ENCODE measurements at places on chromosomes 7 and 10.
A peak's percentile ranks its signal among the peaks of the same experiment; 100 is the strongest.

- no peak for DNase-seq
Measured at GRCh38 chr7:79934727-79935126, 199.9 kb upstream of the GNAI1 start.

DNA sequence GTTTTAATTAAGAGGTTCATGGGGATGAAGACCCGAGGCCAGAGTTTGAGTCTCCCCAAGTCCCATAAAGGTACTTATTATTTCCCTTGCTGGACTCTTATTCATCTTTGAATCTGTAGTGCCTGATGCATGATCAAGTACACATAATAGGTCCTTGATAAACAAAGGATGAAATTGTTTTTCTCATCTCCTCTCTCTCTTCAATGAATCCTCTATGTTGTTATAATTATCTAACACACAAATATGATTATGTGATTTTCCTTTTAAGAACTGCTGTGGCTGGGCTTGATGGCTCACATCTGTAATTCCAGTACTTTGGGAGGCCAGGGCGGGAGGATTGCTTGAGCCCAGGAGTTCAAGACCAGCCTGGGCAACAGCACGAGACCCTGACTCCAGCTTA is 117.7 kb downstream of the BAMBI start:
- no peak for DNase-seq

DNA sequence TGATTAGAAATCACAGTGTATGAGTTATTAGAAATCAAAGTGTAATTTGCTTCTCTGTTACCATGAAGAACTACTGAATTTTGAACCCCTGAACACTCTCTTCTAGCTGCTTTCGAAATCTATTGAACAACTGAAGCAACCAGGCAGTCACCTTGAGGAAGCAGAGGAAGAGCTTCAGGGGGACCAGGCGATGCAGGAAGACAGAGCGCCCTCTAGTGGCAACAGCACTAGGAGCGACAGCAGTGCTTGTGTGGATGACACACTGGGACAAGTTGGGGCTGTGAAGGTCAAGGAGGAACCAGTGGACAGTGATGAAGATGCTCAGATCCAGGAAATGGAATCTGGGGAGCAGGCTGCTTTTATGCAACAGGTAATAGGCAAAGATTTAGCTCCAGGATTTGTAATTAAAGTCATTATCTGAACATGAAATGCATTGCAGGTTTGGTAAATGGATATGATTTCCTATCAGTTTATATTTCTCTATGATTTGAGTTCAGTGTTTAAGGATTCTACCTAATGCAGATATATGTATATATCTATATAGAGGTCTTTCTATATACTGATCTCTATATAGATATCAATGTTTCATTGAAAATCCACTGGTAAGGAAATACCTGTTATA is 170.7 kb downstream of the HDAC9 start:
- DNase-seq, result peak; percentile 43

GRCh38 chr7:90698616-90699015 is 102.5 kb downstream of the CDK14 start:
- no peak for DNase-seq

DNA sequence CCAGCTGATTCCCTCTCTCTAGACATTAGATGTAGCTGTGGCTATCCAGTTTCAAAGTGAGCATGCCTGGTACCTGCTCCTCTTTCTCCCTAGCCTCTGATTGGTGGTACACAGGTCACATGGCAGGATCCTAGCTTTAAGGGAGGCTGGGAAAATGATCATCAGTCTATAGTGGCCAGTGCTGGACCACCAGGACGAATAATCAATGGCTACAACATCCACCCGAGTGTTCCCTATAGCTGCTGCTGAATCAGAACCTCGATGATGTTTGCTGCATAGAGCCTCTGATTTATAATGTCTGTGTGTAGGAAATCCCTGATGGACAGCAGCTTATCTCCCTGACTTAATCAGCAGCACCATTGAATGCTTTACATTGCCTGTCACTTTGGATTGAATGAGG is 28.9 kb upstream of the LMTK2 start:
- no peak for DNase-seq

DNA sequence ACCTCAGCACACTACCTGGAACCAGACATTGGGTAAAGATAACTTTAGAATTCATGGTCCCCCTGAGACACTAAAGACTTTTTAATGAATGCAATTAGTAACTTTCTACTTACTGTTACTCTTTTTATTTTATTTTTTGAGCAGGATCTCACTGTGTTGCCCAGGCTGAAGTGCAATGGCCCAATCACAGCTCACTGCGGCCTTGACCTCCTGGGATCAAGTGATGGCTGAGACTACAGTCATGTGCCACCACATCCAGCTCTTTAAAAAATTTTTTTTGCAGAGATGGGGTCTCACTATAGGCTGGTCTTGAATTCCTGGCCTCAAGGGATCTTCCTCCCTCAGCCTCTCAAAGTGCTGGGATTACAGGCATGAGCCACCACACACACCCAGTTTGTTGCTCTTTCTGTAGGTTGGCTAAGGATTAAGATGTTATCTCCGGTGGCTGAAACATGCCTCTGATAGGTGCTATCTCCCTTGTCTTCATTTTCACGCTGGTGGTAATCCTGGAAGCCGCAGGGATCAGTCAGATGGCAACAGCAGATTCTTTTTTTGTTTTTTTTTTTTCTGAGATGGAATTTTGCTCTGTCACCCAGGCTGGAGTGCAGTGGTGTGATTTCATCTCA is 128.3 kb downstream of the TCF7L2 start:
- DNase-seq, result no peak

DNA sequence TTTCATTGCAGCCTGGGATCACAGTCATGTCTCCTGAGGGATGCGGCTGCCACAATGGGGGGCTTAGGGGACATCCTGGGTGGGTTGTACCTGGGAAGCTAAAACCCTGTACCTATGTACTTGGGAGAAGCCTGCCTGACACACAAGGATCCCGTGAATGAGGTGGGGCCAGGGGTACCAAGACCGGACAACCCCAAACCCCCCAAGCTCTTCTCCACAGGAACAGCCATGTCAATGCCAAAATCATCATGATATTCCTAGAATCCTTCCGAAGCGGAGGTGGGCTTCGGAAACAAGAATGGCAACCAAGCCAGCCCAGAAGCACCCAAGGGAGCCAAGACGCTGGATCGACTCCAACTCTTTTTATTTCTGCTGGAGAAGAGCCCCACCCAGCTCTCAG is 260.3 kb upstream of the TCERG1L start:
- no peak for DNase-seq

GRCh38 chr10:35058134-35058533 is 32.0 kb downstream of the CUL2 start:
- DNase-seq, result no peak

- DNase-seq, result no peak
Measured at GRCh38 chr7:153061910-153062528, 302.5 kb downstream of the ACTR3B start.

DNA sequence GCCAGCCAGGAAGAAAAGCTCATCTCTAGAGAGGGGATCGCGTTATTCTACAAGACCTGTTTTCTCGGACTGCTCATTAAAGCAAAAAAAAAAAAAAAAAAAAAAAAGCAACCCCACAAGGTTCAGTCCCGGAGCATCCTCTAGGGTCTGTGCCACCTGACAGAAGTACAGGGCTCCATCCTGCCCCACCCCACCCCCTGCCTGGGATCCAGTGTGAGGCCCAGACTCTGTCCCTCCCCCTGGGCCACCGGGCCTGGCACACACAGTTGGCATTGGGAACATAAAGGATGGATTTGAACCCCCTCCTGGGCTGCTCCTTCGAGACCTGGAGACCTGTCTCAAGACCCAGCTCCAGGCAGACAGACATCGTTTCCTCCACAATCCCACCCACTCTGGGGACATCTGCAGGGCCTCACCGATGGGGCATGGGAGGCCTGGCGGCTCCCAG is 688 bp downstream of the ORAI2 start:
- DNase-seq, result no peak
